Stimulated activated CD4-positive, alpha-beta T cell treated with anti-CD3 and anti-CD28 coated beads, Interleukin-2, amount 100 ng/mL, for 48 hours (primary cell): ENCODE measurements at places on chromosomes 2 and 18.
A peak's percentile ranks its signal among the peaks of the same experiment; 100 is the strongest.

DNA sequence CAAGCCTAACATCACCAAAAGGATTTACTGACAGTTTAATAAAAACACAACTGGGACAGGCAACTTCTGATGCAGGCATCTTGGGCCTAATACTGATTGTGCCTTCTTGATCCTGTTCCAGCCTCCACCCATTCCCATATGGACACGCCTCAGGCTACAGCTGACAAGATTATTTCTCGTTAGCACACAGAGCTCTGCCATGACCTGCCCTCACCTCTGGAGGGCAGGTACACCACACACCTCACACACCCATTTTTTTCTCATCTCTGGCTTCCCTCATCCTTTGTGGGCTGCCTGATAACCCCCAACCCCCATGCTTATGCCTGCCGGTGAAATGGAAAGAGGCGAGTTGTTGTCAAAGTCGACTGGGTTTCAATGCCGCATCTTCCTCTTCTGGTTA, 147.0 kb downstream of the ANTXR1 start:
- no peak for DNase-seq

GRCh38 chr2:240204431-240205276, 64.2 kb upstream of the OTOS start:
- no peak for DNase-seq

DNA sequence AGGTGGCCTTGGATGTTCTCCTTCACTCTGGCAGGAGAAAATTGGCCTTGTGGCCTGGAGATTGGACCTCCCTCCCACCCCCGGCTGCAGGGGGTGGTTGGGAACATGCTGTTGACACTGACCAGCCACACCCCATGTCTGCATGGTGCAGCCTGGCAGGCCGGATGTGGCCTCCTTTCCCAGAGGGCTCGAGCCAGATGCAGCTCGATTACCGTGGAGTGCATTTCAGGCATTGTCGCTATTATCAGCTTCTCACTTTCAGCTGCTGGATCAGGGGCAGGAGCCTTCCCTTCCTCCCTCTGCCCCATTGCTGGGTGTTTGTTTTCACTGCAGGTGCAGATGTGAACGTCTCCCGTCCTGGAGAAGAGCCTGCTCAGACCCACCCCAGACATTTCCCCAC, 211.0 kb upstream of the SIX2 start:
- DNase-seq, result no peak

DNA sequence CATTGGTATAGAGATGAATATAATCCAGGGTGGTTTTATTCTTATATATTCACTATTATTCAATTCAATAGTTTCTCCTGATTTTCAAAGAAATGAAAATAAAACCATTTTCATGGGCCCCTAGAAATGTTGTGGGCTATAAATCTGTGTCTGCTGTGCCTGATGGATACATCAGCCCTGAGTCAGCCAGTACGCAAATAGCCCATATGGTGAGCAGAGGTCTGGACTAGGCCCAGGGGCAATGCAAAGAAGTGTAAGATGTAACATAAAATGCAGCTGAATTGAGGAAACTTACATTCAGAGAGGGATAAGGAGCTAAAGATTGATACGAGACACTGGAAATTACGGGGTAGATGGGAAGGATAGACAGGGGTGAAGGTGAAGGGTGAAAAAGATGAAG, 122.5 kb downstream of the MAIP1 start:
- DNase-seq, result no peak

DNA sequence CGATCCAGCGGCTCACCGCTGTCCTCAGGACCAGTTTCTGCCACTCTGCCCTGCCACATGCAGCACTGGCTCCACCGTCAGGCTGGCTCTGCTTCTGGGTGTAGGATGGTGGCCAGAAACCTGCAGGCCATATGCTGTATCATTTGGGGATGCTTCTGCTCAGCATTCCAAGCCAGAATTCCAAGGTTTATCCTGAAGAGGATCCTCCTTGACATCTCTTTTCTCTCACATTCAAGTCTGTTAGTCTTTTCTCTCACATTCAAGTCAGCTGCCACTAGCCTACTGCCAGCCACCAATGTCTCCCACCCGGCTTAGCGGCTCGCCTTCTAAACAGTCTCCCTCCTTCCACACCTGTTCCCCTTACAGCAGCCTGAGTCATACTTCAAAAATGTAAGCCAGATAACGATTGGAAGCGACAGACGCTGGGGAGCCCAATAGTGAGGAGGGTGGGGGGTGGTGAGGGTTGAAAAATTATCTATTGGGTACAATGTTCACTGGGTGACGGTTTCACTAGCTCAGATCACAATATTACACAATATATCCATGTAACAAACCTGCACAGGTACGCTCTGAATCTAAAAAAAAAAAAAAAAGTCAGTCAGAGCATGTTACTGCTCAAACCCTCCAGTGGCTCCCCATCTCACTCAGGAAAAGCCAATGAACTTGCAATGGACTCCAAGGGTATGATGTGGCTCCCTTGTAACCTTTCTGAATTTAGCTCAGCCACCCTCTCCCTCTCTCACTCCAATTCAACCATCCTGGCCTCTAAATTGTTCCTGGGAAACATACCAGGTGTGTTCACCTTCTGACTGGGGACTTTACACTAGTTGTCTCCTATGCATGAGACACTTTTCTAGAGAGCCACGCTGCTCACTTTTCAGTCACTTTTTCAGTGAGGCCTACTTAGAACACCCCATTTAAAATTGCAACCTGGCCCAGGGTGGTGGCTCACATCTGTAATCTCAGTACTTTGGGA, 38.8 kb upstream of the SP3 start:
- no peak for DNase-seq

DNA sequence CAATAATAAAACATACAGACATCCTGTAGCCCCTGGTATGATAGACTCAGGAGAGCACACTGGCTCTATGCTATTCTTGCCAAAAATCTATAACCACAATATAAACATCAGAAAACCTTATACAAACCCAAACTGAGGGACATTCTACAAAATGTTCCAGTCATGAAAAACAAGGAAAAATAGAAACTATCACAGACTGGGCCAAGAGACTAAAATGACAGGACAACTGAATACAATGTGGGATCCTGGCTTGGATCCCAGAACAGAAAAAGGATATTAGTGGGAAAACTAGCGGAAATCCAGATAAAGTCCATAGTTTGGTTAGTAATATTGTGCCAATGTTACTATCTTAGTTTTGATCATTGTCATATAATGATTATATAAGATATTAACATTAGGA, 29.6 kb upstream of the EPAS1 start:
- no peak for DNase-seq

DNA sequence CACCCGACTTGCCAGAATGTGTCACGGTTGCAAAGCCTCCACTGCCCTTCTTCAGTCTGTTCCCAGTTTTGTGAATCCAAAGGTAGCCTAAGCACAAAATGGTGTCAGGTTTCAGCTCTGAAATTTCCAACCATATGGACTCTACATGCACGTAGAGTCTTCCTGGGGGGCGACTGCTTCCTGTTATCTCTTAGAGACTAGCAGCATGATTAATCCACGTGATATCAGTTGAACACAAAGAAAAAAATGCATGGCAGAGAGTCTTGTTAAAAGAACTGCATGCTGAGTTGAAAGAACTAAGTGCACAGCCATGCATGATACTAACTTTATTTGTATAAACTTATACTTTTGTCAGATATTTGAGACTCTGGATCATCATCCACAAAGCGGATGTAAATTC, 404.4 kb downstream of the SOCS6 start:
- DNase-seq, result no peak

GRCh38 chr2:170503971-170504809, 210.9 kb upstream of the SP5 start:
- DNase-seq, result no peak

- DNase-seq, result no peak
These were observed 949.8 kb upstream of the LRATD1 start for GRCh38 chr2:13682540-13683272.

DNA sequence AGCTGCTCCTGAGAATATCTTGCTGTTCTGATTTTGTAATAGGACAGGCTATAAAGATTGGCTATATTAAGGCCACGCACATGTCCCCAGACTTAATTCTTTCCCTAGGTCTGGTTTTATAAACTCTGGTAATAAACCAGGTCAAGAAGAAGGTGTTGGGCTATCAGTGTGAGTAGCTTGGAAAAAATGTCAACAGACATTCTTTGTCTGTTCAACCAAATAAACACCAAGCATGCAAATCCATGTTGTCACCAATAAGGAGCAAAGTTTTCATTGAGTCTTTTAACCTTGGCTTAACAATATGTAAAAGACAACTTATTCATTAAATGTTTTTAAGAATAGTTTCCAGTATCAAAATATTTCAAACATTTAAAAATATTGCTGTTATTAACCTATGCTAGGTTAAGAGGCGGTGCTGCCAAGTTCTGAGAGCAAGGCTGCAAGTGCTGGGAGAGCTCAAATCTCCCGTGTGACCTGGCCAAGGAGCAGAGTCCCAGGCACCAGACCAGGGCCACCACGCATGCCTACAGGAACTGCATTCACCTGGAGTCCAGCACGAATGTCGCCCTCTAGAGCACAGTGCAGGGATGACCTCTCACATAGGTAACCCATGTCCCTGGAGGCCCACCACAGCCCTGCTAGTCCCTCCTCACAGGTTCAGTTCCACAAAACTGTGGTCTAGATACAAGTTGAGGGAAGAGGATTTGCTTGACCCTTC, 120.5 kb upstream of the POU3F3 start:
- DNase-seq, result peak; percentile 2

GRCh38 chr2:238684362-238685326, 163.2 kb upstream of the TWIST2 start:
- DNase-seq, result no peak

GRCh38 chr2:31236433-31237205, 2.7 kb downstream of the EHD3 start:
- no peak for DNase-seq

DNA sequence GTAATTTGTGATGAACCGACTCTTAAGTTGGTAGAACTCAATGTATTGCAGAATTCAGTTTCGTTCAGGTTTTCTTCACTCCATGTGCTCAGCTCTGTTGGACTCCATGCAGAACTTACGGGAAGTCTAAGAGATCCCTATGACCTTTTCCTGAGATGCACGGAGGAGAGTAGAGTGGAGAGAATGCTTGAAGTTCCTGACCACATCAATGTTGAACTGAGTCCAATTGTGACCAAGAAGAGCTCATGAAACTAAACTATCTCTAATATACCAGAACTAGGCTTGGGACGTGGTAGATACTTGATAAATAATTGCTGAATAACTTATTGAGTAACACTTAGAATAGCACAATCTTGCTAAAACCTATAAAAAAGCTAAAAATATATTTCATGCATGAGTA, 47.2 kb downstream of the TMEM178A start:
- no peak for DNase-seq
